ENCODE measurements at places on chromosomes 4 and X.

- peak; percentile 49 for DNase-seq
Observed at GRCh38 chr4:140052050-140052449, 101.9 kb downstream of the MAML3 start.

DNA sequence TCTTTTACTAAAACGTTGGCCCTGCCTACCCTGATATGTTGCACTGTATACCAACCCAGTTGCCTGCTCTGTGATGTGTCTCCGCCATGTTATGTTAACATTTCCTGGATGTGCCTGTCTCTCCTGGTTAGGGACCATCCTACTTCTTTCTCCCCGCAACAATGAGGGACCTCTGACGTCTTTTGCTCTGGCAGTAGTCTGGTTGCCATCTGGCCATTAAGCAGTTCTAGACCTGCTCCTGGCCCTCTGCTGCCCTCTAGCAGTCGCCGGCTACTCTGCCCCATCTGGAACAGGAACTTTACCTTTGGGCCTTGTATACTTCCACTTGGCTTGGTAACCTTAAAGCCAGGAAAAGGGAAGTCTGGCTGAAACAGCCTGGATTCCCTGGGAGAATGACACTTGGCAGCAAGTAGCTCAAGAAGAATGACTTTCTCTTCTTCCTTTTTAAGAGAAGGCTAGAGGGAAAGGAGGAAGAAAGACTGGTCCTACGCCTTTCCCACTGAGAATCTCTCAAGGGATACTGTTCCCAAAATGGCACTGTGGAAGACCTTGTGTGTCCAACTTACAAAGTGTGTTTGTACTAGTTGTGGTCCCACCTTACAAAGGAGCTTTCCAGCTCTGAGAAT is 63.5 kb downstream of the GPC3 start:
- DNase-seq = peak; percentile 42

DNA sequence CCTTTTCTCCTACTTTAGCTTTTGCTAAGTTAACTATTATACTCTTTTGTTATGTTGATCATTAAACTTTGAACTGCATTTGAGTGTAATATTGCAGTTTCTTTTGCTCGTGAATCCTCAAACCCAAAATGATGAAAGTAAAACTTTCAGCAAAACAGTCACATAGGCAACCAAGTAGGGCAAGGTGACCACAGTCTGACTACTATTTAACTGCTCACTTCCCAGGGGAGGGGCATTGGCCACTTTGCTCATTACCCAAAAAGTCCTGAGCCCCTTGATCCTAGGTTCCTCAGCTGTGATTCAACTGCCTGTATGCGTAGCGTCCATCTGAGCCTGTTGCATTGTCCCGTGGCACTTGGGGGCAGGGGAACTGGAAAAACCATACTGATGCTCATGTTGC is 17.0 kb downstream of the RBMX2 start:
- no peak for DNase-seq

GRCh38 chrX:48919360-48919841 is 577 bp upstream of the PIM2 start:
- peak; percentile 53 for DNase-seq

DNA sequence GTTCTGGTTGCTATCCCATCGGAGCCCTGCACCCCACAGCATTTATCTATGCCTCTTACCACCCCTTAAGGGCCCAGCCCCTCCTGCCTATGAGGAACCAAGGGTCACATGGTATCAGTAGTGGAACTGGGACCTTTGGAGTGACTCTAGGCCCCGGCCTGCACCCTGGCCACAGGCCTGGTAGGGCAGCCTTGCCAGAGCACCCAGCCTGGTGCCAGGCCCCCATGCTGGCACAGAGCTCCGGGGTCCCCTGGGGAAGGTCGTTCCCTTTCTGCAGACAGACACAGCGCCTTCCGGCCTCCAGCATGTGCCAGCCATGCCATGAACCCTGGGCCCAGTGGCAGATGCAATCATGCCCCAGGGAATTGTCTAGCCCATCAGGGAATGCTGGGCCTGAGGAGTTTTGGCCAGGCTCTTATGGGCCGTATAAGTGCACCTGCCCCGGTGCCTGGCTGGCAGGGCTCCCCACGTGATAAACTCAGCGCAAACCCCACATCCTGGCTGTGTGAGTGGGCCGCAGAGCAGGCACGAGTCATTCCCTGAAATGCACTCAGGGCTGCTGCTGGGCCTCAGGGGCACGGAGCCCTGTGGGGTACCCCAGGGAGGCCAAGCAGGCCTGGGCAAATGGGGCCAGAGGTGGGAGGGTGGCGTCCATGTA is 19.8 kb upstream of the ADD1 start:
- DNase-seq = no peak

DNA sequence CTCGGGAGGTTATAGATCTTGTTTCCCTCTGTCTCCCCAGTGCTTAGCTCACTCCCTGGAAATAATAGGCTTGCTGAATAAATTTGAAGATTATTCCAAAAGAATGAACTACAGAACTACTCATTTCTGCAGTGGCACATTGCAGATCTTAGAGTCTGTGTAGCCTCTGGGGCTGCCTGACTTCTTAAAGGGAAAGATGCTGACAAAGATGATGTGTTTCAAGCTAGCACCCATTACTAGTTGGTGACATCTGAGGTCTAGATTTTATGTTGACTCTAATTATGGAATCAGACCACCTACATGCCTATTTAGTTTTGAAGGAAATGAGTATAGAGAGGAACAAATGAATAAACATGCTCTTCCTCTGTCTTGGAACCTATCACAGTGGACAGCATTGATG is 123.7 kb upstream of the KCNIP4 start:
- DNase-seq = no peak

DNA sequence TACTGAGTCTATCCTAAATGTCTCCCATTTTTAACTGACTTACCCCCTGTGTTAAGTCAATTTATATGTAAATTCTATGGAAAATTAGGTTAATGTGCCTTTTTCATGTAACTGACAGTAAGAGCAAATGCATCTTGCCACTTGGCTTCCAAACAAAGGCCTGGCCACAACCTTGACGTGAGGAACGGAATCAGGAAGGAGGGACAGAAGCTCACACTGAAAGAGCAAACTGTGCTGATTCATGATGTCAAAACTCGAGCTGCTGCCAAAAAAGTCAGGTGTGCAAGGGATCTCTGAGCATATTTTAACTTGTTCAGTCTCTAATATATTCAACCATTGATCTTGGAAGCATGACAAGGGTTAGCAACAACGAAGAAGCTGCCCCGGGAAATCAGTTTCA is 35.8 kb downstream of the GPM6A start:
- no peak for DNase-seq

GRCh38 chrX:120755066-120755846 is 120.4 kb downstream of the CT47B1 start:
- no peak for DNase-seq

DNA sequence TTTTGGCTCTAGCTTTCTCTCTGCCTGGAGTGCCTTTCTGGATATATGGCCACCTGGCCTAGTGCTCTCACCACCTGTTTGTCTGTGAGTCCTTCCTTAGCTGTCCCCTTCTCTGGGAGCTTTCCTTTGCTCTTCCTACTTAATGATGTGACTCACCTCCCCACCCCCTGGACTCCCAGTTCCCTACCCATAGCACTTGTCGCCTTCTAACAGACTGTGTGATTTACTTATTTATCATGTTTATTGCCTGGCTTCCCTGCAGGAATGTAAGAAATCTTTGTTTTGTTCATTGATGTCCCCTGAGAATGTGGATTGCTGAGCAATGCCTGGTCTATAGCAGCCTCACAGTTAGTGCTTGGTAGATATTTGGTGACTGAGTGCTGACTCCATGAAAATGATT is 18.9 kb downstream of the ADD1 start:
- no peak for DNase-seq

DNA sequence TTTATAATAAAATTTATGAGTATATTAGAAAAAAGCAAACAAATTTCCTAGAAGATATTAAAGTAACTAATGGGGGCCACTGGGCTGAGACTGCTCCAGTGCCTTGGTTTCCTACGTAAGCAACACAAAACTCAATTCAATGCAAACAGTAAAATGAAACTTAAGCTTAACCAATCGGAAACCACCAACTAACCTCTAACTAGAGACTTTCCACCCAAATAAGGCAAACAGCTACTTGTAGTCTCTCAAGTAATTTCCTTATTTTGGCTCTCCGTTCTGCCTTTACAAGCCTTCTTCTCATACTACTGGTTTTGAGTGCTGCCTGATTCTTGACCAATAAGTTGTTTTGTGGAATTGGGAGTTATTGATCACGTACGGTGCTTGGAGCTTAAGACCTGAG is 167.3 kb upstream of the VEGFC start:
- DNase-seq = no peak

DNA sequence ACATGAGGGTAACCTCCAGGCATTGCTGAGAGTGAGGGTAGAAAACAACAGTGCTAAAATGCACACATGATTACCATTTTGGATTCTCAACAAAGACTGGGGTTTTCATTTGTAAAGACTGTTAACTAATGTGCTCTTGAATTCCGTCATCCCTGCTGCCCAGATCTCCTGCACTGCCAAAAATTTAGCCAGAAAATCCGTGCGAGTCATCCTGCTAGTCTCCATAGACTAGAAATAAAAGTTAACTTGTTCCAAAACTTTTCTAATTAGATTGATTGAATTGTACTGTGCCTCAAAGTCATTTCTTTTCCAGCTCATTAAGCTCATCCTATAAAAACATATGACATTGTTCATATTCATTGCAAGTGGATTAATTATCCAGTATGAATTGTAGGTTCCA is 99.8 kb downstream of the ARSF start:
- no peak for DNase-seq

DNA sequence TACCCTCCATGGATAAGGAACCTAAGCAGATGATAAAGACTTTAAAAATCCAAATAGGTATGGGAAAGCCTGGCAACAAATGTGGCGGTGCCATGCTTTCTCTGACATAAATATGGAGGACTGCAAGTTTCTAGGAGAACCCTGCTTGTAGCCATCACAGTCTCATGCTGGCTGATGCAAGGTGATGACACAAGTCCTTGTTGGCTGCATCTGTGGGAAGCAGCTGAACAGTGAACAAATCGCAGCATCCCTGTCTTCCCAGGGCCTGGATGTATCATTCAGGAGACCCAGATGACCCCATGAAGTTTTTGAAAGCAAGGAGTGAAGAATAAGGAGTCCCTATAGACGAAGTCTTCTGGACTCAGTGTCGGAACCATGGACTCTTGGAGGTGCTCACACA is 234.4 kb upstream of the HS3ST1 start:
- DNase-seq = no peak

DNA sequence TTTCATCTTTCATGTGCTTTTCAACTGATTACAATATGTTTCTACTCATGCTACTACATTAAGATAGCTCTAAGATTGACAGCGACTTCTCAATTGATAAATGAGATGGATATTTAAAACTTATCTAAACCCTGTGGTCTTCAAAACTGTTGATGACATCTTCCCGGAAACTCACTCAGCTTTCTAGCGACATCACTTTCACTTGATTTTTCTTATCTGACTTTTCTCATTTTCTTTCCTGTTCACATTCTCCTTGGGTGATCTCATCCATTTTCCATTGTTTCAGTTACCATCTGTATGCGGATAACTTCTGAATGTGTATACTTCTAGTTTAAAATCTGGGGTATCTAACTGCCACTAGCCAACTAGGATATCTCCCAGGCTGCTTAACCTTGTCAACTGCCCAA is 3.1 kb downstream of the POLR2B start:
- no peak for DNase-seq

DNA sequence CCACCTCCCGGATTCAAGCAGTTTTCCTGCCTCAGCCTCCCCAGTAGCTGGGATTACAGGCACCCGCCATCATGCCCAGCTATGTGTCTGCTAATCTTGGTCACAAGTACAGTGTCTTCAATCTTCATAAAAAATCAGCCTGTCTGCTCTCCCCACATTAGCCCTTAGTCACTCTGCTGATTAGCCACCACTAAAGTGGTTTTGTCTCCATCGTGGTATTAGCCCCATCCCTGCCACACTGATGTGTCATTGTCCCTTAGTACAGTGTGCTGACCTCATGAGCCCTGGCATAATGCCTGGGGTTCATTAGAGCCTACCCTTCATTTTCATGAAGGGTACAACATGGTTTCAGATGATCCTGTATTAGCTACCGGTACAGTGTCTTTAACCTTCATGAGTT is 49.9 kb downstream of the ZNF157 start:
- DNase-seq = no peak
